ENCODE measurements at places on chromosomes 13 and 19. TPM values are rescaled to one million over a fixed set of nuclear protein-coding genes. Genes with fewer than 3 reads are reported as not detected.

DNA sequence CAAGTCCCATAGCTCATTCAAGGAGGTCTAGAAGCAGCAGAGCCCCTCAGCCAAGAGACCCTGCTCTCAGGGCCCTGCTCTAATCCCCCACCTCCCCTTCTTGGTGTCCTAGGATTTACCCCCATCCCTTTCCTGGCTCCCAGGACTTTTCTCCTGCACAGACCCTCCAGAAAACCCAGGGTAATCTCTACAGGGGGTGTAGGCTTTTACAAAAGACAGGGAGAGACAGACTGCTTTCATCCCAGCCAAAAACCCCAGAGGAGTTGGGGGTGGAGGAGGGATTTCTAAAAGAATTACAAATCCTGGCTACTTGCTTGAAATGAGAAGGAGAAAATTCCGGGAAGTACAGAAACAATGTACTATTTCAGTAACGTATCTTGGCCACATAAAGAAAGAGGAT lies 133.3 kb downstream of the TNFSF13B start:
- DNase-seq = no peak

DNA sequence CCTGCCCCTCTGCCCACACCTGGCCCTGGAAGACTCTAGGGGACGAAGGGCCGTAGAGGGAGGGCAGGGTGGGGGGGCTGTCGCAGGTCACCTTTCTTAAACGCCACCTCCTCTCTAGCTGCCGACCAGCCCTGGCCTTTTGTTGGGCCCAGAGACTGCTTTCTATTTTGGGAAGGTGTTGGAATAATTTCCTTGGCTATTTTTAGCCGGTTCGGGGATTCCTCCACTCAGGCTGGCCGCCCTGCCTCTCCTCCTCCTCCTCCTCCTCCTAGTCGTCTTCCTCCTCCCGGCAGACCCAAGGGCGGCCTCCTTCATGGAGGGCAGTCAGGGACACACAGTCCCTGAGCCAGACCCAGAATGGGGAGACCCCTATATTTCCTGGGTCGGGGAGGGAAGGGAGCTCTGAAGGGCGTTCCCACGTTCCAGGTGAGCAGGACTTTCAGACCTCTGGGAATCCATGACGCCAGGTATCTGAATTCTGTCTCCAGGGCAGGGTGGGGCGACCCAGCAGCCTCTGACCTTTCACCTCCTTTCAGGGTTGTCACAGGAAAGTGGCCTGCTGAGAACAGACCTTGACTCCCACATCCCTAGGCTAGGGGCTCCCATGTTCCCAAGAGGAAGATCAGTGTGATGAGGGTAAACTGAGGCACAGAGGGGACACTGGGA lies 19.9 kb downstream of the GADD45B start:
- DNase-seq = no peak

- DNase-seq = no peak
These were observed 53.4 kb downstream of the FLT3 start for GRCh38 chr13:28046981-28047380.

DNA sequence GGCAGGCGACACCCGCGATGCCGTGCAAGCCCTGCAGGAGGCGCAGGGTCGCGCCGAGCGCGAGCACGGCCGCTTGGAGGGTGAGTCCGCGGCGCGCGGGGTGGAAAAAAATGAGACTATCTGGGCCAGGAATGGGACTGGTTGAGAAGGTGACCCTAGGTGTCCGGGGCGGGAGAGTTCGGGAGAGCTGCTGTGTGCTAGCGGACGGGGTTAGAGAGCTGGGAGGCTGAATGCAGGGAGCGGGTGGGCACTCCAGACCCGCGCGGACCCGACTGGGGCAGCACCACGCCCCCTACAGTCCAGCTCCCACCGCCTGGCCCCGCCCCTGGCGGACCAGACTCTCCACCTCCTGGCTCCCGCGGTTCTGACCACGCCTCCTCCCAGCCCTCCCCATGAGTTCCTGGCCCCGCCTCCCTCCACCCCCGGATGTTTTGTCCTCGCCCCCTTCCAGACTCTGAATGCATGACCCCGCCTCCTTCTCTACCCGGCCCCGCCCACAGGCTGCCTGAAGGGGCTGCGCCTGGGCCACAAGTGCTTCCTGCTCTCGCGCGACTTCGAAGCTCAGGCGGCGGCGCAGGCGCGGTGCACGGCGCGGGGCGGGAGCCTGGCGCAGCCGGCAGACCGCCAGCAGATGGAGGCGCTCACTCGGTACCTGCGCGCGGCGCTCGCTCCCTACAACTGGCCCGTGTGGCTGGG lies 1.5 kb downstream of the CLEC11A start:
- peak; percentile 55 for DNase-seq

DNA sequence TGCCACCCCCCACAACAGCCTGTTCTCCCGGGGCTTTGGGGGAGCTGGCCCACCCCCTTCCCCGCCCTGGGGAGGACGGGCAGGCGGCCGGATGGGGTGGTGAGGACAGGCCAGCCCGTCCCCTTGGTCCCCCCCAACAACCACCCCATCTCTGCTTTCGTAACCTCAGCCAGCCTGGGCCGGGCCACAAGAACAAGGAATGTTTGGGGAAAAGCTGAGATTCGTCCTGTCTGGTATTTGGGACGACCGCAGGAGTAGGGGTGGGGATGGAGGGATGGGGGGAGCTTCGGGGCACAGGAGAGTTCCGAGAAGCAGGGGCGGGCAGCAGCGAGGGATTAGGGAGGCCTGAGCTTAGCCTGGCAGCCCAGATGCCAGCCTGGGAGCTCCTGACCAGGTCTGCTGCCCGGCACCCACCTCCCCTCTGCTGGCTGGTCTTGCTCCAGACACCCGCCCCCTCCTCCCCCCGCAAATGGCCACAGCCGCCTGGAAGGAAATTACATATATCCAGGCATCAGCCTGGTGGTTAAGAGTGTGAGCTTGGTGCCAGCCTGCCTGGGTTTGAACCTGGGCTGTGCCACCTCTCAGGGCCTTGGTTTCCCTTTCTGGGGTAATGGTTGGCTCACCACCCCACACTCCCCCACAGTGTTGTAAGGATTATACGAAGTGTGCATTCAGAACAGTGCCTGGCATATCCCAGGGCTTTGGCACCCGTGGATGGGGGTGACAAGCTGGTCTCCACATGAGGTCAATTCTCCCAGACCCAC lies at the start of gene PODNL1:
Gene PODNL1 (minus strand): TSS at position 117 of the 764 bp plus-strand sequence. CDS start 236 bp downstream, outside the sequence.
- DNase-seq = no peak

DNA sequence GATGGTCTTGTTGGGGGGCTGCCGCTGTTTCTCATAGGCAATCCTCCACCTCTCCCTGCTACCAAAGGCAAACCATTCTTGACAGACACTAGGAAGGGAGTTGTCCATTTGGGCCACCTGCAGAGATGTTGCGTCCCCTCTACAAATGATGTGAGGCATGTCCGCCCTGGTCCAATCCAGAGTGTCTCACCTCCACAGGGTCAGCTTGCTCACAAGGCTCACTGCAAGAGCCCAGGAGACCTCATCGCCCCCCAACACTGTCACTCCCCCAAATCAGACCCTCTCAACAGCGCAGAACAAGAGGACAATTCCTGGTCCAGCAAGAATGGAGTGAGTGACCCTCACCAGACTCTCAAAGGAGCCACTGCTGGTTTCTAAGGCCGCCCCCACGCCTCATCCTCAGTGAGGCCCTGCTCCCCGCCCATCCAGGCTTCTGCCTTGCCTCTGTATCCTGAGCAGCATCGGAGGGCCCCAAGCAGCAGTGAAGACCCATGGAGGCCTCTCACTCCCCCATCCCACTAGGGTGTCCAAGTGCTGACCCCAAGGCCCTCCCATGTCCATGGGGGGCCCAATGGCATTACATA lies 6.5 kb downstream of the HNRNPL start:
- DNase-seq = no peak

- no peak for DNase-seq
These were observed 779.6 kb downstream of the DIAPH3 start for GRCh38 chr13:59384154-59384553.

DNA sequence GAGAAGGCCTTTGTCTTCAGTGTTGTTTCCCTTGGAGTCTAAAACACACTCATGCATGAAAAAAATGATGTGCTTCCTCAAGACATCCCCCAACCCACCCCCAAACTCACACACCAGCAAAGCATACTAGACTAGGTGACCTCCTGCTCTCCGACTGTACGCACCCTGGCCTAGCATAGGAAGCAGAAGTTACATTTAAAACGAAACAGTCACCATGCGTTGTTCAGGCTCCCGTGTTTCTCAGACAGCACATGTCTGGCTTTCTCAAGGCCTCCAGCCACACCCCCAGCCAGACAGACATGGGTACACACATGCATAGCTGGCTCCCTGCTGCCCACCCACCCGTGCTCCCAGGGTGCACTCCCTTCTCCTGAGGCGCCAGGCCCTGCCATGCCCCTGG lies 28.7 kb upstream of the C1QTNF9 start:
- DNase-seq = peak; percentile 30

LGALS14 gene
- polyA plus RNA-seq = 8.1 TPM

ZNF414 gene
- polyA plus RNA-seq = 5.7 TPM

GPR183 gene
- 225 TPM for polyA plus RNA-seq

NLRP9 gene
- polyA plus RNA-seq = not detected

Data from GM12878 (cell line).